Iris pigment epithelial cell (primary cell): ENCODE measurements at places on chromosomes 3 and 15.

DNA sequence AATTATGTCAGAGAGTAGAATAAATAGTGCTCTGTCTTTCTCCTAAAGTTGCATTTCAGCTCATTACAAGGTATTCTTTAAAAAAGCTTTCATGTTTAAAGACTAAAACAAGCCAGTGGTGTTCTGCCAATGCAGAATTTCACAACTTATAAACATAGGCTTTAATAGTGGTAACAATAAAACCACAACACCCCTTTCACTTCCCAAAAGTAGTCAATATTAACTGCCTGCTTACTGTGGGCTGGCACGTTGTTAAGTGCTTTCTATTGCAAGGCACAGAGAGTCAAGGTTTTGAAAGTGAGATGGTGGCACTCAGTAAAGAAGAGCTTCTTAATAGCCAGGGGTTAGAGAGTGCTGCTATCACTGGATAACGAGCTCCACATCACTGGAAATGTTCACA, 8.4 kb upstream of the RTP1 start:
- peak; percentile 55 for DNase-seq

GRCh38 chr15:60729850-60730458, 251.0 kb upstream of the ICE2 start:
- DNase-seq = no peak

GRCh38 chr15:42012241-42012640, 8.6 kb downstream of the PLA2G4E start:
- no peak for DNase-seq

GRCh38 chr3:452221-452620, 255.7 kb downstream of the CHL1 start:
- DNase-seq = no peak

DNA sequence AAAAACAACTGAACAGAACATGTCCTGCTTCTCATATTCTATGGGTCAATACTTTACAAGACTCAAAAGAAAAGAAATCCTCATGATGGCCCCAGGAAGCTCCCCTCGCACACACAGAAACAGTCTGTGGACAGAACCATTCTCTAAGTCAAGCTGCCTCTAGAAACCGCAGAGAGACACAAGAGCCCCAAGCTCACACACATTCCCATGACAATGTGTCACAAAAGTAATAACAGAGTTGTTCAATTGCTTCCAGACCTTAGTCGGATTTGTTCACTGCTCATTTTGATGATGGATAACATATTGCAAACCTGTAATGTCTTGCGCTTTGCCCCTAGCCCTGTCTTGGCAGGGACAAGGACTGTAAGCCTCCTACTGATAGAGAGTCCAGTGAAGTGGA, 60.9 kb downstream of the UMPS start:
- DNase-seq = no peak

- no peak for DNase-seq
Measured at GRCh38 chr3:51692980-51693395, 13.9 kb upstream of the GRM2 start.

- DNase-seq = no peak
Measured at GRCh38 chr15:48381861-48382260, 50.6 kb downstream of the DUT start.

DNA sequence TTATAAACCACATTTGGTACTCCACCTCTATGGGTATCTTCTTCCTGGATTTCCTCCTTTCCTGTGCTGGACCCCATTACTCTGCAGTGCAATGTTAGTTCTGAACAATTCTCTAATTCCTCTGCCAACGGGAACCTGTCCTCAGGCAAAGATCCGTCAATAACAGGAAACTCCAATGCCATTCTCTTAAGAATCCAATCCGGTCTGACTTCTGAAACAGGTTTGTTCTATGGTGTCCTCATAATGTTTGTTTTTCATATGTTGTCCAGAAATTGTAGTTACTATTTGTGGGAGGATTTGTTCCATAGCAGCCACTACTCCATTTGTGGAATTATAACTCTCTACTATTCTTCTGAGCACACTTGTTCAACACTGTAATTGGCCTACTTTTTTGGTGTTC, 112.7 kb downstream of the TBL1XR1 start:
- DNase-seq = no peak
